Stimulated activated CD8-positive, alpha-beta memory T cell treated with anti-CD3 and anti-CD28 coated beads, Interleukin-7, amount 100 ng/mL, for 24 hours (primary cell): ENCODE measurements at places on chromosomes 12 and 14.

DNA sequence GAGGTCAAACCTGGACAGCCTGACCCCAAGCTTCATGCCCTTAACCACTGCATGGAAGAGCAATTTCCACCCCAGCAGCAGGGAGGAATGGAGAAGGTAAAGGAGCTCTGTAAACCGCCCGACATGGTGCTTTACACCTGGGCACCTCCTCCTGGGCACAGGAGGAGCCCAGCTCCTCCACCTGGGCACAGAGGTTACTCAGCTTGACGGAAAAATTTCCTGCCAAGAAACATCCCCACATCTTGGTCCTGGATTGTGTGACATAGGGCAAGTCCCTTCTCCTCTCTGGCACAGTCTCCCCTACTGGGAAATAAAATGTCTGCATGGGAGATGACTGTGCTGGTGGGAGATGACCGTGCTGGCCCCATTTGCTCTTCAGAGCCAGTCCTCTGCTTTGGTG is 40.8 kb downstream of the TTC7B start:
- DNase-seq = no peak

- DNase-seq = peak; percentile 19
These were observed 788 bp downstream of the DDHD1 start for GRCh38 chr14:53152184-53152886.

DNA sequence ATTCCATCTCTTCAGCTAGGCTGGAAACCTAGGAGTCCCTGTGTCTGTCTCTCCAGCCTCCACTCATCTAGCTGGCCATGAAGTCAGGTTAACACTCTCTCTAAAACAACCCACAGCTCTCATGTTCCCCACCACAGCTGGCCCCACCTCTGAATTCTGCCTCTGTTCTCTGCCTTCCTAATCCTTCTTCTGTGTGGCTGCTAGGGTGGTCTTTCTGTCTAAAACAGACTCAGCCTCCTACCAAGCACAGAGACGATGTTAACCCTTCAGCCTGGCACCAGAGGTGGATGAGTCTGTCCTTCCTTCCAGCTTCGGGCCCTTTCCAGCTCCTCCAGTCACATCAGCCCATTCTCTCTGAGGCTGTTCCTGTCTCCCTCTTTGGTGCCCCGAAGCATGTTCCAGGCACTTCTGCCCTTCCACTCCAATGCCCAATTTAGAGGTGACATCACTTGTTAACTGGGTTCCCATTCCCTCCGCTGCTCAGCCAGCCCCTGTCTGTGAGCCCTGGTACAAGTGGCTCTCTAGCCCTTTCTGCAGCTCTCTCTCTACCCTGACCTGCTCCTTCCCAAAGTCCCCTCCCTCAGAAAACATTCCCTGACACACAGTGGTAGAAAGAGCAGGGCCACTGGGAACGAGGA is 9.1 kb downstream of the FIGNL2 start:
- no peak for DNase-seq

GRCh38 chr12:55693323-55694187 is 14.1 kb downstream of the ITGA7 start:
- DNase-seq = no peak

DNA sequence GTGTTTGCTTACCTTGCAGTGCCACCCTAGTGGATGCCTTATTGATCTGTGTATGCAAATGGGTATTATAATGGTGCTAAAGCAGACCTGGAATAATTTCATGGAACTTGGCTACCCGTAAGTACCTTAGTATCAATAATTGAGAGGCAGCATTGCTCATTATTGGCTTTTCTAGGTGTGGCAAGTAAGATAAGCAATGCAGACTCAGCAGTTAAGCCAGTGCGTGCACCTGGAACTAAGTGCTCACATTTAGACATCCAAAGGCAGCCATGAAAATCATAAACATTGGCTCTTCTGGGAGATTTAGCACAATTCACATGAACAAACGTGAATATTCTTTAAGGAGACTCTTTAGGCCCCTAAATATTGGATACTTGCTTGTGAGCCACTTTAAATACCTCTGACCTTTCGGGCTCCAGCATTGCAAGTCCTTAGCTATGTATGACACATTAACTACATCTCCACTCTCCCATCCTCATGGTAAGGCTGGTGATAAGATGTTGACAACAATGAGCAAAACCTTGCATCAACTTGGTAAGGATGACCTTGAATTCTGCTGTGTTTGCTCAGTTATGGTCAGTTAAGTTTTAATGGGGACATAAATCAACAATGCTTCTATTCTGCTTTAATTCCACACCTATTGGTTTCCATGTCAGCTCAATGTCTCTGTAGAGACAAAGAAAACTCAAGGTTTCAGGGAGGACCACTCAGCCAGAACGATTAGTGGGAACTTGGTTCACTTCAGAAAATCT is 112.0 kb downstream of the SLC5A8 start:
- DNase-seq = no peak

GRCh38 chr12:111171345-111171744 is 197.6 kb downstream of the PHETA1 start:
- no peak for DNase-seq

DNA sequence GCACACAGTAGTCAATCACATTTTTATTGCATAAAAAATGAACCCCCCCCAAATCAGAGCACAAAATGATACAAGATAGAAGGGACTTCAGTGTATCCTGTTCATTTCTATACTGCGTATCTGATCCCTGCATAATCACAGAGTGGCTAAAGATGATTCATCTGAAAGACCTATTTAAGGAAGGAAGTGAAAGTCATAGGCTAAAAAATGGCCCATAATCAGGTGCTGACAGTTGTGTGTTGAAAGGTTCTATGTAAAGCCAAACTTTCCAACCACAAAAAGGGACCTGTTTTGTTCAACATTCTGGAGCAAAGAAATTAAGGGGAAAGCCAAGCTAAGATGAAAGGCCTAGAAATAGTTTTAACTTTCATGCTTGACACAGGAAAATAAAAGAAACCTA is 147.8 kb upstream of the ATP2B1 start:
- DNase-seq = no peak

- no peak for DNase-seq
These were observed 558.8 kb upstream of the FBXO33 start for GRCh38 chr14:39991041-39991440.

DNA sequence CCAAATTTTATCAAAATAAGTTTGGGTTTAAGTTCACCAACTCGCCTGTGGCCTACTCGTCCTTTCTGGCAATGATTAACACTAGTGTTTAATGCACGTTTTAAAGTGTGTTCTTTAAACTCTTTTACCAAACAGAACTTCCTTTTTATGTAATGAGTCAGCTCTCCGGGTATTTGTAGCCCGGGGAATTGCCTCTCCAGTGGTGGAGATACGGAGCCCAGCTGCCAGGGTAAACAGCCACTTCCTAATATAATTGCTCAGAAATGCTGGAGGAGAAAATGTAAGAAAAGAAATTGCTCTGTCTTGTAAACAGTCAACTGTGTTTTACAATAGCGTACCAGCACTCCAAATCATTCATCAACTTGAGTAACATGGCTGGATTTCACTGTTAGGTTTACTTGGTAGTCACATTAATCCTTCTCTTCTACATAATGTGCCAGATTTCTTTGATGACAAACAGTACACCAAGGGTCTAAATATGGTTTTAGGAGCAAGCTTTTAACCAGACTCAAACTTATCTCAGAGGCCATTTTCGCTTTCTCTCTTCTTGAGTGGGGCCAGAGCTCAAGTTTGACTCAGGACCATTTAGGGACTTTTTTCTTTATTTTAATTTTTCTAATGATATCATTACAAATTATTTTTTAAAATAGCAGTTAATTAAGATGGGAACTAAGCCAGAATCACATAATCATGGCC is 101.2 kb upstream of the SLC38A2 start:
- DNase-seq = no peak

GRCh38 chr14:71943695-71944018 is 11.4 kb downstream of the RGS6 start:
- DNase-seq = no peak

- DNase-seq = no peak
These were observed 502 bp upstream of the RALGAPA1 start for GRCh38 chr14:35809597-35809996.
